ENCODE measurements at places on chromosomes 4 and X. TPM values are rescaled to one million over a fixed set of nuclear protein-coding genes. Genes with fewer than 3 reads are reported as not detected.
A peak's percentile ranks its signal among the peaks of the same experiment; 100 is the strongest.

DNA sequence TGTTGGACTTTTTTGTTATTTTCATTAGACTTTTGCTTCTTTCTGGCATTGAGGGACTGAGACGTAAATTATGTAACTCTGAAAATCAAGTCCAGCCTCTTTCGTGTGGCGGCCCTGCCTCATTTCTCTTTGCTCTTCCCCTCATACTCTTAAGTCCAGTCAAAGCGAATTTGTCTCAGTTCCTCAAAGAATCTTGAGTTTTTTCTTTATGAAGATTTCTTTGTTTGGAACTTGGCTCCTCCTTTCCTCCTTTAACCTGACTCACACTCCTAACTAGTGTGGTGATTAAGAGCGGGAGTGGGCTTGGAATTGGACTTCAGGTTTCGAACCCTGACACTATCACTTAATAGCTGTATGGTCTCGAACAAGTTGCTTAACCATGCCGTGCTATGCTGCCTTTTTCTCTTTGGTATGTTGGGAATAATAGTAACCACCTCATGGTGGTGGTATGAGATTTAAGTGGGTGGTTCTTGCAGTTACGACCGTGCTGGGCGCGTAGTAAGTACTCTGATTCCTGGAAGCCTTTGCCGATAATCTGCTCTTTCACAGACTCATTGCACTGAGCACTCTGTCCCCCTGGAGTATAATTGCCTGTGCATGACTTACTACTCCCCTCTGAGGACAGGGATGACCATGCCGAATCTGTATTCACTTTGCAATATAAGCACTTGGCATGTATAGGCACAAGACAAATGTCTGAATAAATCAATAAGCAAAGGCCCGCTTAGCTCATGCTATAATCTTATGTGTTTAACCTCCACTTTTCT, 19.1 kb downstream of the FNIP2 start:
- DNase-seq, result no peak
- peaks cover 3% of the 10 kb centered on the region for H3K27me3 ChIP-seq
- peaks cover 48% of the 10 kb centered on the region for H3K4me1 ChIP-seq
- no peaks in the 10 kb centered on the region for H3K36me3 ChIP-seq
- no peak overlapping the region for H3K27ac ChIP-seq

DNA sequence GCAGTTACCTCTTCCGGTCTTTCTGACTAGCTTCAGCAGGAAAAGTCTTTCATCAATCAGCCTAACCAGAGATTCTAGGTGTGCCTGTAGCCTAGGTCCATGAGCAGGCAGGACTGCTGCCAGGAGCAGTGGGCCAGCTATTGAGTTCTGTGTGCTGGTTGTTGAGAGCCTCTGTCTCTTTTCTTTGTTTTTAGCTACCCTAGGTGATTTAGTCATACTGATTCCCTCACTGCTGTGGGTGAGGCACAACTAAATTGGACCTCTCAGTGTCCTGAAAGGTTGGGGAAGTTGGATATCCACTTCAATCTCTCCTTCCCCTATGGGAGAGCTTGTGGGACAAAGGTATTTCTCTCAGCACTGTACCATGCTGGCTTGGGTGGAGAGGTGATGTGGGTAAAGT, 354.9 kb downstream of the GPAT3 start:
- no peaks in the 10 kb centered on the region for H3K36me3 ChIP-seq
- H3K27me3 ChIP-seq, result peaks cover 1% of the 10 kb centered on the region
- H3K4me1 ChIP-seq, result peaks cover 12% of the 10 kb centered on the region
- H3K27ac ChIP-seq, result no peak overlapping the region

GRCh38 chrX:43880425-43880824, 1.8 kb downstream of the MAOB start:
- DNase-seq, result no peak
- H3K27ac ChIP-seq, result no peak overlapping the region
- peaks cover 2% of the 10 kb centered on the region for H3K27me3 ChIP-seq
- H3K4me3 ChIP-seq, result no peak overlapping the region
- no peaks in the 10 kb centered on the region for H3K36me3 ChIP-seq
- H3K4me1 ChIP-seq, result no peaks in the 10 kb centered on the region

- H3K36me3 ChIP-seq, result peaks cover 7% of the 10 kb centered on the region
- DNase-seq, result no peak
- no peak overlapping the region for H3K4me3 ChIP-seq
- H3K4me1 ChIP-seq, result no peaks in the 10 kb centered on the region
- H3K27me3 ChIP-seq, result no peaks in the 10 kb centered on the region
Measured at GRCh38 chrX:119417842-119418241, 18.7 kb downstream of the SLC25A43 start.

- peaks cover 3% of the 10 kb centered on the region for H3K27me3 ChIP-seq
- H3K27ac ChIP-seq, result peak overlapping the region; percentile 90
- DNase-seq, result no peak
- H3K4me3 ChIP-seq, result no peak overlapping the region
Measured at GRCh38 chr4:139808808-139809756, 143.5 kb downstream of the MGST2 start.

- no peak overlapping the region for H3K4me3 ChIP-seq
- DNase-seq, result no peak
- H3K27me3 ChIP-seq, result peaks cover 3% of the 10 kb centered on the region
- no peak overlapping the region for H3K27ac ChIP-seq
- no peaks in the 10 kb centered on the region for H3K4me1 ChIP-seq
Measured at GRCh38 chr4:128244379-128244778, 43.2 kb downstream of the PGRMC2 start.

GRCh38 chr4:118177126-118177525, 142.8 kb downstream of the NDST3 start:
- H3K27ac ChIP-seq, result no peak overlapping the region
- no peak overlapping the region for H3K4me3 ChIP-seq
- DNase-seq, result no peak
- peaks cover 24% of the 10 kb centered on the region for H3K4me1 ChIP-seq
- no peaks in the 10 kb centered on the region for H3K27me3 ChIP-seq
- no peaks in the 10 kb centered on the region for H3K36me3 ChIP-seq

- no peaks in the 10 kb centered on the region for H3K27me3 ChIP-seq
- H3K36me3 ChIP-seq, result no peaks in the 10 kb centered on the region
- DNase-seq, result no peak
- H3K27ac ChIP-seq, result no peak overlapping the region
- no peak overlapping the region for H3K4me3 ChIP-seq
- H3K4me1 ChIP-seq, result peaks cover 3% of the 10 kb centered on the region
Measured at GRCh38 chrX:154304846-154305245, 9.3 kb downstream of the TKTL1 start.

The CPZ gene
- total RNA-seq, result 0.90 TPM

The SOD3 gene
- total RNA-seq, result 1.6 TPM

The SYTL4 gene
- 3.9 TPM for total RNA-seq

The TMEM271 gene
- not detected for total RNA-seq

The HTRA3 gene
- 1.7 TPM for total RNA-seq
